ENCODE measurements at places on chromosomes 12 and 14.

- DNase-seq = no peak
Measured at GRCh38 chr14:61395115-61395725, 73.8 kb downstream of the PRKCH start.

DNA sequence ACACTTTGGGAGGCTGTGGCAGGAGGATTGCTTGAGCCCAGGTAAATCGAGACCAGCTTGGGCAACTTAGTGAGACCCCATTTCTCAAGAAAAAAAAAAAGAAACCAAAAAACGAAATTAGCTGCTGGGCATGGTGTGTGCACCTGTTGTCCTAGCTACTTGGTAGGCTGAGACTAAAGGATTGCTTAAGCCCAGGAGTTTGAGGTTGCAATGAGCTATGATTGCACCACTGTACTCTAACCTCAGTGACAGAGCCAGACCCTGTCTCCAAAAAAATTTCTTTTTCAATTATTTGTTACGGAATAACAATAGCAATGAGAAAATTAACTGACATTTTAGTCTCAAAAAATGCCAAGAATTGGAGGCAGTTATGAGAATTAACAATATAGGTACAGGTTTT lies 128.0 kb downstream of the CCDC91 start:
- no peak for DNase-seq

DNA sequence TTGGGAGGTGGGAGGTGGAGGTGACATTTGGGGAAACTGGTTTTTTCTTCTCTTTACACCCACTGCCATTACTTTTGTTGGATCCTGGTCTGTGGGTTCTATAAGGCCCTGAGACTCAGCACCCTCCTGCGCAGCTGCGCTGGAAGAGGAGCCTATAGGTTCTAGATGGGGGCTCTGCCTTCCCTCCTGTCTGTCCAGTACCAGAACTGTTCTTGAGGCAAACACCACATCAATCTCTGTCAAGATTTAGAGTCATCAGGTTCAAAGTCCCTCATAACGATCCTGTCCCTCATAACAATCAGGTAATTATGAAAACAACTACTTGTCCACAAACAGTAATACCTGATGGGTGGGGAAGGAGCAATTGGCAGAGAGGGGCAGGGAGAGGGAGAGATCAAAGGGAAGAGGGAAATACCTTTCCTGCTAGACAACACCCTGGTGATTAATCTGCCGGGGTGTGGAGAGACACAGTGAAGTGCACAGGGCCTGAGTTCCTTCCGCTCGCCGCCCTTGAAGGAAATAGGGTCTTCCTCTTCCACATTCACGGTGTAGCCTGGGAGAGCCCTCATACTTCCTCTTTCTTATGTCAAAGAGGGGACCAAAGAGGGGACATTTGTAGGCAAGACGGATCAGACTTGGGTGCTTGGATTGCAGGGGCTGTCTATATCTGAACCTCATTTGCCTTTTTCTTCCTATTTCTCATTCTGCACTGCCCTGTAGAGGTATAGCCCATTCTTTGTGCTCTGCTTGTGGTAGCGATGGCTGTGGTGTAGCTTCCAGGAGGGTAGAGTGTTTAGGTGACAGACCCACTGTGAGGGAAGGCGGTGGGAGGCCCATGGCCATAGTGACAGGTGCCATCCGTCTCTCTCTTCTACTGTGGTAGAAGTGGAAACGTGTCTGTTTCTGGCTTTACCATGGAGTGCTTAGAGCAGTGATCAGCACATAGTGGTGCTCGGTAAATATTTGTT lies 12.6 kb downstream of the GPRC5A start:
- DNase-seq = no peak

- DNase-seq = no peak
Measured at GRCh38 chr14:58258156-58258555, 13.5 kb downstream of the PSMA3 start.

DNA sequence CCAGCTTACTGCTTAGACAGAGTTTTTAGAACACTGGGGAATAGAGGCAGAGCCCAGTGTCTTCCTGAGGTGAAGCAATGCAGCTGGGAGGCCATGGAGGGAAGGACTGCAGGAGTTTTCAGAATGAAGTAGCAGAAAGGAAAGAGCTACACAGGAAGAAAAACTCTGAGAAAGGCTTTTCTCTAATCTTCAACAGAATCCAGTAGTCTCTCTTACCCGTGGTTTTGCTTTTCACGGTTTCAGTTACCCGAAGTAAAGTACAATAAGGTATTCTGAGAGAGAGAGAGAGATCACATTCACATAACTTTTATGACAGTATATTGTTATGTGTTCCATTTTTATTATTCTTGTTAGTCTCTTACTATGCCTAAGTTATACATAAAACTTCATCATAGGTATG lies 761.6 kb downstream of the BCL11B start:
- DNase-seq = no peak

DNA sequence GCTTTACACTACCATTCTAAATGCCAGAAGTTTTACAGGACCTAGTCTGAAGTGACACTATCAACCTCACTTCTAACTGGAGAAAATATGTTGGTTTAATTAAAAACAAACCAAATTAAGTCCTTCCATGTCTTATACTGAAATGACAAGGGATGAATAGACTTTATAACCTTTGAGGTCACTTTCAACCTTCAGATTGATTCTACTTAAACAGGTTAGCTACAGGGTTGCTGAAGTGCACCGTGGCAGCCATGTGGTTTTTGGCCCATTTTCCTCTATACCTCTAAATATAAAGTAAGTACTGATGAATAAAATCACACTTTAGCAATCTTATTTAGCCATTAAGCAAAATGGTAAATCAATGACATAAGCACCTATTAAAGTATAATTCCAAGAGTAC lies 3.9 kb downstream of the SLC38A2 start:
- DNase-seq = no peak

GRCh38 chr12:38328306-38328895 lies 11.8 kb downstream of the ALG10B start:
- no peak for DNase-seq

DNA sequence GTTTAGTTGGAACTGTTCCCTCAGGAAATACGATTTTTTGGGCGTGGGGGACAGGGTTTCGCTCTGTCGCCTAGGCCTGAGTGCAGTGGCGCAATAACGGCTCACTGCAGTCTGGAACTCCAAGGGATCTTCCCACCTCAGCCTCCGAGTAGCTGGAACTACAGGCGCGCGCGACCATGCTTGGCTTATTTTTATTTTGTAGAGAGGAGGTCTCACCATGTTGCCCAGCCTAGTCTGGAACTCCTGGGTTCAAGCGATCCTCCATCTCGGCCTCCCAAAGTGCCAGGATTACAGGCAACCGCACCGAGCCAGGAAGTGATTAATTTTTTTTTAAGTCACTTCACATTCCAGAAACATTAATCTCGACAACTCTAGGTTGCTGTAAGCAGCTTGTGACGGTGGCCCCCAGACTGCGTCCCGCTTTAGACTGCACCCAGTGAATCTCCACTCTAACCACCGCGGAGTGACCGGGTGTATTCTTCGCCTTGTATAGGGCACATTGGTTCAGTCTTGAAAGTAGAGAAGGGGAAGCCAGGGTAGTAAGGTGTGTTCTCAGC lies 830 bp upstream of the MIS18BP1 start:
- no peak for DNase-seq

- no peak for DNase-seq
Measured at GRCh38 chr14:64725261-64725815, 21.1 kb downstream of the PLEKHG3 start.

DNA sequence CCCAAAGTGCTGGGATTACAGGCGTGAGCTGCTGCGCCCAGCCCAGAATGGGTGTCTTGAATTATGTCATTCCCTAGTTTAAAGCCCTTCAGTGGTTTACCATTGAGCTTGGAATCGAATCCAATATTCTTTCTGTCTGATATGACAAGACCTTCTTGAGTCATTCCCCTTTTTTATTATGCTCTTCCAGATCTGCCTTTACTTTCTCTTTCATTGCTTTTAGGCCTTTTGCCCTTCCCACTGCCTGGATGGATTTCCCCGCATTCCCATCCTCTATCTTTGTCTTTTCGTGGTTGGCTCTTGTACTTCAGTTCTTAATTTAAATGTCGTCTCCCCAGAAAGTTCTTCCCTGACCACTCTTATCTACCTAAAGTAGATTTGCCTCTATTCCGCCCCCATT lies 1.6 kb downstream of the TRAFD1 start:
- DNase-seq = no peak

- DNase-seq = no peak
Measured at GRCh38 chr12:11814374-11814773, 164.9 kb downstream of the ETV6 start.

DNA sequence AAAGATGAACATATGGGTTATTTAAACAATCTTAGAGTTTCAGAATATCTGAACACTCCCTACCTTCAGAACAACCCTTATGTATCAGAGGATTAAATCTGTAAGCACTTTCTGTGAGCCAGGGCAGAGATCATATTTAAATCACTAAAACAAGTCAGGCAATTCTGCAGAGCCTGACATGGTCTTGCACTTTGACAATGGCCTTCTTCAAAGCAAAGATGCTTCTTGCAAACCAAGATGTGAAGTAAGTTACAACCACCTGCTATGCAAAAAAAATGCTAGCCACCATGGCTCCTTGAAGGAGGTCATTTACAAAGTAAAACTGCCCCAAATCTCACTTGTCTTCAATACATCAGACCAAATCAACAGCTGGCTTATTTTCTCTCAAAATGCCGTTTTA lies 3.2 kb downstream of the PPP1CC start:
- no peak for DNase-seq

GRCh38 chr14:69493791-69494190 lies 9.3 kb downstream of the PLEKHD1 start:
- no peak for DNase-seq

DNA sequence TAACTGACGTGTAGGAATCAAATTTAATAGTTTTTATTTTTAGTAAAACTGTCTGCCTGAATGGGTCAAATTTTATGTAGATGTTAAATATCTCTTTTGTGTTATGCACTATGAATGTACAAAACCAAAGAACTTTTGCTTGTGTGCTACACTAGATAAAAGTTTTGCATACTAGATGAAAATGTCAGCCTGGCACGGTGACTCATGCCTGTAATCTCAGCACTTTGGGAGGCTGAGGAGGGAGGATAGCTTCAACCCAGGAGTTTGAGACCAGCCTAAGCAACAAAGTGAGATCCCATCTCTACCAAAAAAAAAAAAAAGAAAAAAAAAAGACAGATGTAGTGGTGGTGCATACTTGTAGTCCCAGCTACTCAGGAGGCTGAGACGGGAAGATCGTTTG lies 11.1 kb downstream of the AEBP2 start:
- DNase-seq = no peak

GRCh38 chr12:45547822-45548221 lies 181.7 kb upstream of the ARID2 start:
- DNase-seq = no peak

DNA sequence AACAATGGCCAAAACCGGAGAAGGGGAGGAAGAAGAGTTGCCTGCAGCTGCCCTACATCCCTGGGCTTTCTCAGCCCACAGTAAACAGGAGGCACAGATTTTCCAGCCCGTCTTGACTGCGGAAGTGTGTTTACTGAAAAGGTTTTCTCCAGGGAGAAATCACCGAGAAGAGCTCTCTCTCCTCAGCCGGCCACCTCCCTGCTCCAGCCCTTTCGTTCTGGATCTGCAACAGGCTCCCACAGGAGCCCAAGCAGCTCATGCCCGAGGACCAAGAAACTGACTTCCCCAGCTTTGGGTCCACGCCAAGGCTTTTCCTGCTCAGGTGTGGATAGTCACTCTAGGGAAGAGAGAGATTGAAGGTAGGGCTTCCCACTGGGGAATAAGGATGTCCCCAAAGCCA lies 61.7 kb downstream of the BCL11B start:
- no peak for DNase-seq

- DNase-seq = no peak
Measured at GRCh38 chr12:92995258-92995903, 66.3 kb upstream of the EEA1 start.

Measured in stimulated activated CD4-positive, alpha-beta T cell treated with anti-CD3 and anti-CD28 coated beads, Interleukin-2, amount 100 ng/mL, for 4 hours (primary cell).